ENCODE measurements at places on chromosomes 11 and 22.

- no peak for DNase-seq
Observed at GRCh38 chr11:618856-619627, 3.3 kb upstream of the IRF7 start.

GRCh38 chr11:88179141-88179540 is 3.9 kb upstream of the RAB38 start:
- DNase-seq = no peak

- DNase-seq = no peak
Observed at GRCh38 chr11:69984457-69985261, 93.5 kb upstream of the ANO1 start.

DNA sequence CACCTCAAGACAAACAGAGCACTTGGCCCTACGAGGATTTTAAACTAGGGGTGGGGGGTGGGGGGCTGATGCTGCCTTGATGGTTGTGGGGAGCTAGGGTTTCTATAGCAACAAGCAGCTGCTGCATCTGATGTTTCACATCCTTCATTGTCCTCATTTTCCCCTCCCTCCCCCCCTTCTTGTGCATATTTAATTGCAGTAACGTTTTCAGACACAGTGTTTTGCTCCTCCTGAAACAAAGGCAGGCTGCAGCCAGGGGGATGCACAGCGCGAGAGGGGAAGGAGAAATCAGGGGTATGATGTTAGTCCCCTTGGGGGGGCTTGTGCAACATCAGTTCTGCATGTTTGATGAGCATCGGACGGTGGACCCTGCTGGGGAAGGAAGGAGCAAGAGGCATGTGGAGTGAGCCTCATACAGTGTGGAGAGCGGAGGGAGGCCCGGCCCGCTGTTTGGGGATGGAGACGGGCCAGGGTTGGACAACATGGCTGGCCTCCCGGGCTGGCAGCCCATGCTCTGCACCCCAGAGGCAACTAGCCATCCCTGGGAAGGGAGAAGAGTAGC is 208.3 kb downstream of the CEP164 start:
- DNase-seq = peak; percentile 71

GRCh38 chr22:49080631-49081030 is 747.0 kb downstream of the BRD1 start:
- DNase-seq = no peak

DNA sequence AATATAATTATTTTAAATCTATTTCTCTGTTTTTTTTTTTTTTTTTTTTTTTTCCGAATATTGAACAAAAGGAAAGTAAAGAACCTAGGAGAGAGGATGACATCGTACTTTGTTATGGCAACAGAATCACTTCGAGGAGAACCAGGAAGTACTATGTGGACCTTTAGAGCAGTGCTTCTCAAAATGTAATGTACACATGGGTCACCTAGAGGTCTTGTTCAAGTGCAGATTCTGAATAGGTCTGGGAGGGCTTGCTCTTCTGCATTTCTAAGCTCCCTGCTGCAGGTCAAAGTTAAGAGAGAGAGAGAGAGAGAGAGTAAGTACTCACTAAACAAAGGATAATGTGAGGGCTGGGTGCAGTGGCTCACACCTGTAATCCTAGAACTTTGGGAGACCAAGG is 419.5 kb upstream of the TENM4 start:
- no peak for DNase-seq

DNA sequence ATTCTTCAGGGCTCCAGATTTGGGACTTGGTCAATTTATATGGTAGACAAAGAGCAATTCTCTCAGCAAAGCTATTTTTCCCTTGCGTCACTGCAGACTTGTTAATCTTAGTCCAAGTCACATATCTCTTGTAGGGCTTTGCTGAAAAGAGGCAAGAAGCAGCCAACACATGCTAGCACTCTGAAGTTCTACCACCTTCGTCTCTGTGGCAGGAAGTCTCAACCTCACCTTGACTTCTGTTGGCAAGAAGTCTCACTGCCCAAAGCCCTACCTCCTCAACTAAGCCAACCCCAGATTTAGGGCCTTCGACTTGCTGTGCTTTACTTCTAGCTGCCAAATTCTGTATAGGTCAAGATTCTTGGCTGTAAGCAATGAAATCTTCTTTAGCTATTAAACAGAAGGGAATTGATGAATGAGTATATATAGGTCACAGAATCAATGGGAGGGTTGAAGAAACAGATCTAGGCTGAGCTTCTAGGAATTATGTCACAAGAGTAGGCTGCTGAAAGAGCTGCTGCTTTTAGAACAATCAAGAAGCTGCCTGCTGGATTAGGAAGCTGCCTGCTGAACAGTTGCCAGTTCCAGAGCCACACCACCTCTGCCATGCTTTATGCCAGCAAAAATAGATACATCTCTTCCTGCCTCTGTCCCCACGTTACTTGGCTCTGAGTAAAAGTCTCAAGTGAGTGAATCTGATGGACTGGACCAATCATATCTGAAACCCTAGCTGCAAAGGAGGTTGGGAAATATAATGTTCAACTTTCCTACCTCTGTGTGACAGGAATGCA is 17.6 kb upstream of the NCR3LG1 start:
- no peak for DNase-seq

DNA sequence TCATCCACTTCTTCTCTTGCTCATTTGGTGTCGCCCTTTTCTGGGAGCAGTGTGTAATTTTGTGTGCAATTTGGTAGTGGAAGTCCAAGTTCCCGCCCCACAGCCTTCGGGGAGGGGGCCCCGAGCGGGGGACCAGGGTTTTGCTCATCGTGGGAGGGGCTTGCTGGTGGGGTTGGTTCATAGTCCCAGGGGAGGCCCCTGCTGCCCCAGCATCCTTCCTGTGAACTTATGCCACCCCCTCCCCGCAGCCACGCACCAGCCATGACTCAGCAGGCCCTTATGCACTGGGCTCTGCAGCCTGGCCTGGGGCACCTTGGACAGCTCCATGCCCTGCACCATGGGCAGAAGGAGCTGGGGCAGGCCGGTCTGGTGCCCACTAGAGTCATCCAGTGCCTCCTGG is 1183.6 kb downstream of the BRD1 start:
- DNase-seq = no peak

DNA sequence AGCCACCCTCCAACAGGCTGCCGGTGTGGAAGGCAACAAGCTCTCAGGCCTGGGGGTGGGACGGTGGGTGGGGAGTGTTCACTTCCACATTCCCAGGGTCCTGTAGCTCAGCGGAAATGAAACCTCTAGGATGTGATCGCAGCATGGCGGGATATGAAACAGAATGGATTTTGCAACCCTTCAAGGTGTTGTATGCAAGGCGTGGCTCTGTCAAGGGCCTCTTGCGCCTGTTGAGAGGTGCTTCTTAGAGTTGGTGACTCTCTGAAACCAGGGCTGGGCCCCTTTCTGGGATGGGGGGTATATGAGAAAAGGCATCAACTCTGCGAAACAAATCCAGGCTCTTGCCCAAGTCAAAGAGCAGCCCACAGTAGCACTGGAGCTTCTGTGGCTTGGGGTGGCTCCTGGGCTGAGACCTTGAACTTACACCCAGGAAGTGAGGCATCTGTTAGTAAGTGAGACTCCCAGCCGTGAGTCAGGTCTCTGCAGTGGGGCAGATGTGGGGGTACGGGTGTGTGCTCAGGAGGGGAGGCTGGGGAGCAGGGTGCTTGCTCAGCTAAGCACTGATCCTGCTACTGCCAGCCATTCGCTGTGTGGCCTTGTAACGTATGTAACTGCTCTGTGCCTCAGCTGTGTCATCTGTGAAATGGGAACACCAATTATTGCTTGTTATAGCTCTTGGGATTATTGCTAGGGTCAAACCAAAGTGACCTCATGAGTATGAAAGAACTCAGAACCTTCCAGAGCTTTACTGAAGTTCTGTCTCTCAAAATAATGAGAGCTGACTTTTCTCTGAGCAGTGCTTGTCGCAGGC is 28.3 kb downstream of the NECTIN1 start:
- no peak for DNase-seq

GRCh38 chr11:27456140-27456794 is 16.3 kb downstream of the LGR4 start:
- no peak for DNase-seq

- DNase-seq = peak; percentile 7
Observed at GRCh38 chr11:20310596-20311394, 52.7 kb upstream of the HTATIP2 start.

DNA sequence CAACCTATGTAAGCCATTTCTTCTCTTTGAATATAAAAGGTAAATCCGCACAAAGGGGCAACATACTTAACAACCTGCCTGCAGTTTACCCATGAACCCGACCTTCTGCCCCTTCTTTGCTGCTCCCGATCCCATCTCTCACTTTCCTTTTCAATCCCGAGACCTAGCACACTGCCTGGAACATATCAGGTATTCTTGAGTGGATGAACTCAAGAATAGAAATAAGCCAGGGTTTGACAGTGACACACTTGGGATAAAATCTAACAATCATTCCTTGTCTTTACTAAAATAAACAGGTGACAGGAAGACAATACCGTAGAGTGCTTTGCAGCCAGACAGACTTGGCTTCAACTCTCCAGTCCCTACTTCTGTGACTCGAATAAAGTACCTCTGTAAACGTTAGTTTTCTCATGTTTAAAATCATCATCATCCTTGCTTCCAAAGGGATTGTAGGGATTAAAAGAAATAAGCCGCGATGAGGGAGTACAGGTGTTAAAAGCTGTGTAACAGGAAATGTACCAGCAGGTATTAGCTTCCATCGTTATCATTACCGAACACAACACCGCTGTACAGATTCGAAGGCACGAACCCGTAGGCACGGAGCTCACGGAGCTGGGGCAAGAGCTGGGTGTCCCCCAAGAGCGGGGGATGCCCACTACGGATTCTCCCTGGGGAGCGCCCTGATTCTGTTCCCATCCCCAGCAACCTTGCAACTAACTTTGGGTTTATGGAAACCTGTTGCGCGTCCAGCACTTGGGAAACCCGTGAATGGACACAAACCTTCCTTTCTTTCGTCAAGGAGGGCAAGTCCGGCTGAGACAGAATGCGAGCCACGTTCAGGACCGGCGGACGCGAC is 720 bp downstream of the UFD1 start:
- no peak for DNase-seq

DNA sequence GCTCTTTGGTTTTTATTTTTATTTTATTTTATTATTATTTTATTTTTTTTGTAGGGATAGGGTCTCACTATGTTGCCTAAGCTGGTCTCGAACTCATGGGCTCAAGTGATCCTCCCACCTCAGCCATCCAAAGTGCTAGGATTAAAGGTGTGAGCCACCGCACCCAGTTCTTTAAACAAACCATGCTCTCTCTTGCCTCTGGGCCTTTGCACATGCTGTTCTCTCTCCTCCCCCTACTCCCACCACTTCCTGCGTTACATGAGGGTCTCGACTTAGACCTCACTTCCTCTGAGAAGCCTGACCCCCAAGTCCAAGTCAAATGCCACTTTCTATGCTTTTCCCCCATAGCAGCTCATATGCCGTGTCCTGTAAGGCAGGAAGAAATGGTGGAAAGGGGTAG is 15.2 kb upstream of the TCF20 start:
- no peak for DNase-seq

DNA sequence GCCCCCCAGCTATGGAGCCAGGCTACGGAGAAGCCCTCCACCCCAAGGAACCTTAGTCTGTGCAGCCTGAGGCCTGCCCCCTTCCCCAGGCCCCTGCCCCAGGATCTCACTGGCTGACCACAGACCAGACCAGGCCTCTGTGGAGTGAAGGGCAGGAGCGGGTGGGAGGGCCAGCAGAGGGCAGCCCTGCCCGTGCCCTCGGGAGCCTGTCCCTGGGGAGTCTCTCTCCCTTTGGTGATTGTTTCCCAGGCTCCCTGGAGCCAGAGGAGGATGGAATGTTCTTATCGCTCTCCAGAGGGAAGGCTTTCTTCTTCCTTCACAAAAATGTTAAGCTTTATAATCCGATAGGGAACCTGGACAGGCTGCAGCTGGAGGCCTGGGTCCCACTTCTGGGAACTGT is 455.3 kb downstream of the SOX6 start:
- no peak for DNase-seq

GRCh38 chr22:49528420-49528720 is 299.3 kb downstream of the BRD1 start:
- DNase-seq = no peak

DNA sequence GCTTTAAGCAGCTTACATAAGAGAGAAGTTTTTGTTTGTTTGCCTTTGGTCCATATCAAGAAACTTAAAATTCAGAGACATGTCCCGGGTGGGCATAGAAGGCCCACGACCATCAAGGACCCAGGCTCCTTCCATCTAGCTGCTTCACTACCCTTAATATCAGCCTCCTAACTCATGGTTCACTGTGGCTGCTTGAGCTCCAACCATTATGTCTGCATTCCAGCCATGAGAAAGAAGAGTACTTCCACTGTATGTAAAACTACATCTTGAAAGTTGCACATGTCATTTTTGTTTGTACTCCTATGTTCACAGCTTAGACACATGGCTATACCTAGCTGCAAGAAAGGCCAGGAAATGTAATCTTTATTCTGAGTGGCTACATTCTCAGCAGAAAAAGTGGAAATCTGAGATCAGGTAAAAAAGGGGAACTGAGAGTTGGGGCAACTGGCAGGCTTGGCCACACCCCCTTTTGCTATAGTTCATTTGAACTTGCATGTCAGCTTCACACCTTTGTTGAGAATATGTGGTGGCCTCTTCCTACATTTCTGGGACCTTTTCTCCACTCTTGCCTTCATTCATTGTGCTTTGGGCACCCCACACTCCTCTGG is 81.3 kb upstream of the TP53I11 start:
- DNase-seq = no peak

DNA sequence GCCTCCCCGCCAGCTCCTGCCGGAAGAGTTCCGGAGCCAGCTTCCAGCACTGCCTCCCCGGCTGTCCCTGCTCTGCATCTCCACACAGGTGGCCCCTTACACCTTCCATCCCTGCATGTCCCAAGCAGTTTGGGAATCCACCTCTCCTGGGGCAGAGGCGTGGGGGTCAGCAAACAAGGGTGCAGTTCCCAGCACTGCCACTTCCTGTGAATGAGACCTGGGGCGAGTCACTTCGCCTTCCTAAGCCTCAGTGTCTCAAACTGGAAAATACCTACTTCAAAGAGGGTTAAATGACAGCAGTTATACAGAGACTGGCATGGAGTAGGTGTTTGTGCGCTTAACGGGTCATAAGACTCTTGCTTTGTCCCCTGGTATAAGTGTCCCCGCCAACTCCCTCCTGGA is 5.2 kb downstream of the CYTH4 start:
- no peak for DNase-seq

DNA sequence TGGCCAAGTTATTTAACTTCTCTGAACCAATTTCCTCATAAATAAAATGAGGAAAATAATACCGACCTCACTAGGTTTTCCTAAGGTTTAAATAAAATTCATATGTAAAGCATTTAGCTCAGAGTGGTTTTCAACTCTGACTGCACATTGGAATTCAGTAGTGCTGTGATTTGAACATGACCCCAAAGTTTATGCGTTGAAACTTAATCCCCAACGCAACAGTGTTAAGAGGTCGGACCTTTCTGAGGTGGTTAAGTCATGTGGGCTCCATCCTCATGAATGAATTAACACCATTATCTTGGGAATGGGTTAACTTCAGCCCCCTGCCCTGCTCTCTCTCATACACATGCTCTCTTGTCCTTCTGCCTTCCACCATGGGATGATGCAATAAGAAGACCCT is 322.2 kb downstream of the AASDHPPT start:
- no peak for DNase-seq

All from NCI-H1092 treated with DMSO at 0.1 percent for 48 hours (cell line).